CD4-positive, alpha-beta T cell treated with Interleukin-15 for 4 hours (primary cell): ENCODE measurements at places on chromosomes 13 and 19.

DNA sequence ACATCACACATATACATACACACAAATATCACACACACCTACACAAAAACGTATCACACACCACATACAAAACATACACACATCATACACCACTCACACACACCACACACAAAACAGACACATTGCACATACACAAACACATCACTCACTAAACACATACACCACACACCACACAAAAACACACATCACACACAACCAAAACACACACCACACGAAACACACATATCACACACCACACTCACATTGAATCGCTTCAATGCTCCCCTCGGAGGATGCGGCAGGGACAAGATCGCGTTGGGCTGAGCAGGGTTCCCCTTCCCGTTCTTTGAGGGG lies 131.5 kb downstream of the CRYL1 start:
- no peak for DNase-seq

- DNase-seq: no peak
These were observed 1.7 kb downstream of the SMIM24 start for GRCh38 chr19:3478409-3479176.

- DNase-seq: no peak
These were observed 113.9 kb downstream of the KCNRG start for GRCh38 chr13:50129081-50129705.

DNA sequence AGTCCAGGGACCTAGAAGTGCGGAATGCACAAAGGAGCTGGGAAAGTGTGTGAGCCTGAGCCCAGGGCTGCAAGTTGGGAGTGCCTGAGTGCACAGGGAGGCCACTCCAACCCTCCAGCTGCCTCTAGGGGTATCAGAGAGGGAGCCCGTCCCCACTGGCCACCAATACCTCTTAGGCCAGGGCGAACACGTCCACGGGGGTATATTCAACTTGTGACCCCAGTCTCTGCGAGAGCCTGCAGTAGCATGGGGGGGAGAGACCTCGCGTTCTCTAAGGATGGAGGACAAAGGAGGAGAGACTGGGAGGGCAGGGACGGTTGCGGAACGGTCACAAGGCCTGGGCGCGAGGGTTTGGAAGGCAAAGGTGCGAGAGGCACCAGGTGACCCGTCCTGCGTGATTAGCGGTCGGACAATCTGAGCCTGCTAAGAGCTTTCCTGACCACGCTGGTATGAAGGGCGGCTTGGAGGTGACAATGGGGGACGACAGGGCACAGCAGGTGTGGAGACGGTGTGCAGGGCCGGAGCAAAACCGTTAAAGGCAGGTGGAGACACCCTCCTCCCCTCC lies 676 bp downstream of the CD320 start:
- no peak for DNase-seq

- DNase-seq: no peak
These were observed 1.9 kb upstream of the GTF2F1 start for GRCh38 chr19:6394831-6395230.
